ENCODE measurements at places on chromosomes 11 and 22. TPM values are rescaled to one million over a fixed set of nuclear protein-coding genes. Genes with fewer than 3 reads are reported as not detected.

KCNK4 gene
- not detected for total RNA-seq

LYVE1 gene
- total RNA-seq, result not detected

CRYBB3 gene
- total RNA-seq, result 0.25 TPM

ELFN2 gene
- total RNA-seq, result 0.04 TPM

ADM2 gene
- total RNA-seq, result 5.2 TPM

FAM83F gene
- 0.46 TPM for total RNA-seq

Measured in activated CD8-positive, alpha-beta memory T cell treated with anti-CD3 and anti-CD28 coated beads for 36 hours (primary cell).